ENCODE measurements at places on chromosomes 7 and 10.

DNA sequence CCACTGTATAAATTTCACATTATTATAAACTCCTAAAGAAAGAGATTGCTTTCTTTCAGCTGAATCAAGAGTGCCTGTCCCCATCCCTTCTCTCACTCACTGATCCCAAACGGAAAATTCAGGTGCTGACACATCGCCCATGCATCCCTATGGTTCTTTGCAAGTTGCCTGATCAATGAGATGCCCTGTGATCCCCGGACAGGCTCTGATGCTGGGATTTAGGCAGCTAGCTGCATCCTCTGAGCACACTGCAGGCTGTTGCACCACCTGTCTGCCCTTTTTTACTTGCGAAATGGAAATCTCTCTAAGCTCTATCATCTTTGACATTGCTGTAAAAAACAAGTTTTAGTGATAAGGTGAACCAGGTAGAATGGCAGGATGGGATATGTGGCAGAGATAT is 456.5 kb downstream of the GATA3 start:
- DNase-seq, result no peak

DNA sequence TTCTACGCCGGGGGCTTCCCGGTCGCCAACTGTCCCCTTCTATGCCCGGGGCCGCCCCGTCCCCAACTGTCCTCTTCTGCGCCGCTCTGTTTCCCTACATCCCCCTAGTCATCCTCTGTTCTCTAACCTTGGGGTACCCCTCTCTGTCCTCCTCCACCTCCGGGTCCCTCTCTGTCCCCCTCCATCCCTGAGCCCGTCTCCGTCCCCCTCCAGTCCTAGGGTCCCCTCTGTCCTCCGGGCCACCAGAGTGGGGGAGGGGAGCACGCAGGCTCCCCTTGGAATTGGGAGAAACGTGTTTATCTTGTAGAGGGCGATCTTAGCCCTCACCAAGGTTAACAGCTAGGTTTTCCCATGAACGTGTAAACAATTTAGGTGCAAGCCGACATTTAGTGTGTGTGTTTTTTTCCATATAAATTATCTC is 852 bp upstream of the KLF6 start:
- no peak for DNase-seq

DNA sequence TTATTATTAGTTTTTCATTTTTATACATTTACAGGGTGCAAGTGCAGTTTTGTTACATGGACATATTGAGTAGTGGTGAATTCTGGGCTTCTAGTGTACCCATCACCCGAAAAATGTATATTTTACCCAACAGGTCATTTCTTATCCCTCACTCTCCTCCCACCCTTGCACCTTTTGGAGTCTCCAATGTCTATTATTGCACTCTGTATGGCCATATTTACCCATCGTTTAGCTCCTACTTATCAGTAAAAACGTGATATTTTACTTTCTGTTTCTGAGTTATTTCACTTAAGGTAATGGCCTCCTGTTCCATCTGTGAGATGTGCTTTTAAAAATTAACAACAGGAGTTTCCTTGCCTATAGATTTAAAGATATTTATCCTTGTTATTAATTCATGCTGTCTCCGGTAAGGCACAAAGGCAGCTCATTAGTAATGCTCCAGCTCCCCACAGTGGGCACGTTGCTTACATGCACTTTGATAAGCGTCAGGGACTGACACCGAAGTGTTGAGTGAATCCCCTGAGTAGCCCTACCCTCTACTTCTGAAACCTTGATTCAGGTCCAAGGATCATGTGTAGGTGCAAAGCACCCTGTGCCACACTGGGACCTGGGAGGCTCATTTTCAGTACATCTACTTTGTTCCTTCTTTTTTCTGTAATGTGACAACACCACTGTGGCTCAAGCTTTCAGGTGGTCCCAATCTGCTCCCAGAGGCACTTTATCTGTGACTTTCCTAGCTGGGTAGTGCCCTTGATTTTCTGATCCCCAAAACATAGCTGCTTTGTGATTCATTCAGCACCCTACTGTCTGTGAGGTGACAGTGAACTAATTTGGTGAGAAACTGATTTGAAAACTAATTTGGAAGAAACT is 27.3 kb downstream of the HYAL4 start:
- DNase-seq, result peak; percentile 29

DNA sequence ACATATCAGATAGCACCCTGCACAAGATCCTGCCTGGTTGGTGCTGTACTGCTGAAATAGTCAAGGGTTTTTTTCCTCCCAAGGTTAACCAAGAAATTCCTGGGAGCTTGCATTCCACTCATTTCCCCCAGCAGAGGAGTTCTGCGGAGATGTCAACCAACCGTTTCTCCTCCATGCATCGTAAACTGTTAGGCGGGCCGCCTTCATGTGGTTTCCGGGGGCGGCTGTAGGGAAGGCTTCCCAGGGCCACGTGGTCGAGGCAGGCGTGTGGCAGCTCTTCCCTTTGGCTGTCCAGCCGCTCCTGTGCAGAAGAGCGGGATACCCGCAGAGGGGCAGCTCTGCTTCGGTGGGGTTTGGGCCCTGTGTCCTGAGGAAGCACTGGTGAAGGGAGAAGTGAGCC is 113.7 kb downstream of the RGS10 start:
- no peak for DNase-seq

GRCh38 chr10:3790858-3791257 is 5.8 kb upstream of the KLF6 start:
- no peak for DNase-seq

GRCh38 chr7:147937428-147937827 is 653.1 kb upstream of the C7orf33 start:
- peak; percentile 15 for DNase-seq

DNA sequence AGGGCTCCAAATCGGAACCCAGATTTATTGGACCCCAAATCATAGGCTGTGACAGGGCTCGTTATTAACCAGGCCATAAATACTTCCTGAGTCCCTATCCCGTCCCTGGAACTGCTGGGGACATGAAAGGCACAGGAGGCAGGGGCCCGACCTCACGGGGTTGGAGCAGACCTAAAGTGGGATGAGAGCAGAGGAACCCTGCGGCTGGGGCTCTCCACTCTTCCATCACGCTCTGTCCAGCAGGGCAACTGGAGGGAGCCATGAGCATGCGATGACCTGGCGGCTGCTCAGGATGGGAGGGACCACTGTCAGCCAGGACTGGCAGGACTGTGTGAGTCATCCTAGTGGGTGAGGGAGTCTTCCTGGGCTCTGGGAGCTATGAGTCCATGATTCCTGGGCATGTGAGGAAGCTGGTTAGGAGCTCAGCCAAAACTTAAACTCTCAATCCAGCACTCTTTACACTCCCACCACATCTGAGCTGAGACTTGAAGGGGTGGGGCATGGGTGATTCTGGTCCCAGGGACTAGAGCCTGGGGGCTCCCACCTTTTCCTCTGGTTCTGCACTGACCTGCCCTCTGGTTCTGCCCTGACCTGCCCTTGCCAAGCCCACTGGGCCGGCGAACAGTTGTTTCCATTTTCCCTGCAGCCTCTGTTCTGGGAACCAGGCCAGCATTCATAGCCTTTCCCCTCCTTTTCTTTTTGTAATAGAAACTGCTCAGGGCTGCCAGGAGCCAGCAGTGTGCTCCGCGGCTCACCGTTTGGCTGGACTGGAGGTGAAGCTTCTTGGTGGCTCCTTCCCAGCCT is 47.1 kb downstream of the SYPL1 start:
- peak; percentile 95 for DNase-seq

DNA sequence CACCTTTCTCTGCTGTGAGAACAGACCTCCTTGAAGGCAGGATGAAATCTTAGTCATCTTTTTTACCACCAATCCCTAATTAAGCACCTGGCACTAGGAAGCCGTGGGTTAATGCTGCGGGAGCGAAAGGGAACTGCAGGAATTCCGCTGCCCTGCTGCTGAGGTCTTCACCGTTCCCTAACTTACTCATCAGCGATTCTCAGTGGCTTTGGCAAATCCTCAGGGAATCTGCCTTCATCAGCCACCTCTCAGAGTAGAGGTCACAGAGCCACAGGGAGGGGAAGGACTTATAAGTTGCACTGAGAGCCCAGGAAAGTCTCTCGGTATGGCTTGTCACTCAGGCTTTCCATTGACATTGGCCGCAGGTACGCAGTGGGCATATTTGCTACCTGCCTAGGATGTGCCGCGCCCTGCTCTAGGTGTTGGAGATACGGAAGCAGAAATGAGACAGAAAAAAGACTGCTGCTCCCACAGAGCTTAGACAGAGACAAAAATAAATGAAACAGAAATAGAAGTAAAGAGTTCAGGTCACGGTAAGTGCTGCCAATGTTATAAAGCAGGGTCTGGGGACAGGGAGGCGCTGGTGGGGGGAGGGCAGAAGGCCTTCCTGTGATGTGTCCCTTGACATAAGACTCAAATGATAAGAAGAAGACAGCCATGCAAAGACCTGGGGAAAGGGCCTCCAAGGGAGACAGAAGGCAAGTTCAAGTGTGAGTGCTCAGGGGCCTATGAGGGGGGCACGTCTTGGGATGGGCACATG is 72.6 kb upstream of the OPALIN start:
- DNase-seq, result no peak

DNA sequence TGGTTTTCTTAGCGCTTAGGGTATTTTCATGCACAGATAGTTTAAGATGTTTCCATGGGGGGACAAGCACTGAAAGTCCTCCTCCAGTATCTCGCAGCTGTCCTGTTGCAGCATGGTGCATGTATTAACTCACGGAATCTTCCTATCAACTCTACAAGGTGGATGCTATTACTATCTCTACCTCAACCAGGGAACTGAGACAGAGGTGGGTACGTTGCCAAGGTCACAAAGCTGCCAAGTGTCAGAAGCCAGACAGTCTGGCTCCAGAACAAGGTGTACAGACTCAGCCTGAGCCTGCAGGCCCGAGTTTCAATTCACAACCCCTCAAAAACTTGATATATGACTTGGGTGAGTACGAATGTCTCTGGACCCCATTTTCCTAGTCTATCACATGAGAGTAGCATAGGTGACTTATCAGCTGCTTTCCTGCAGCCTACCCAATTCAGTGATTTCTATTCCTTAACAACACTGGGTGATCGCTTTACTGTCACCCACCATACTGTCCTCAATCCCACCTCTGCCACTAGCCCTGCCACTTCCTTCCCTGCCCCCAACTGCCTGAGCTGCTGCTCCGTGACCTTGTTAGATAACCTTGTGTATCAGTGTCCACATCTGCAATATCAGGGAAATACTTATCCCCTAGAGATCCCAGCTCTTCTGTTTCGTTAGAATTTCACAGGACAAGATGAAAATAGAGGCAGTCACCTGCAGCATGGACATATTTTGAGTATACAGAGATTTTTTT is 92.1 kb downstream of the ABCC2 start:
- DNase-seq, result no peak
